ENCODE measurements at places on chromosomes 3 and 15.

GRCh38 chr3:49717959-49718857 lies 1.3 kb downstream of the AMIGO3 start:
- no peak for DNase-seq

DNA sequence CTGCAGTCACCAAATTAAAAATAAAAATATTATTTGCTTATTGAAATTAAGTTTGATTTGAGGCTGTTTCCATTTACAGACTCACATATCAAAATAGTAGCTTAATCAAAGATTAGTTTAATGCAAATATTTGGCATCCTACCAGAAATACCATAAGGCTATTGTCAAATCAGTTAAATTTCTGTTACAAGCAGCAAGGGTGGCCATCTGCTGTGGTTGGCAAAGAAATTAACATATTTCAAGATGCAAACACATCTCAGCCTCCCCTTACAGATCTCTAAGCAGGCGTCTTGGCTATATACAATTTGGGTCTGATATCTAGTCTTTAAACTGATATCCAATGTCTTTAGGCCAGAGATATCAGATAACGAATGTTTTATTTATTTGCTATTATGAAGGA lies 83.2 kb upstream of the NEDD4 start:
- no peak for DNase-seq

GRCh38 chr3:9195390-9195789 lies 54.1 kb downstream of the SRGAP3 start:
- DNase-seq = no peak

GRCh38 chr3:129534428-129535027 lies 6.1 kb downstream of the RHO start:
- DNase-seq = no peak

DNA sequence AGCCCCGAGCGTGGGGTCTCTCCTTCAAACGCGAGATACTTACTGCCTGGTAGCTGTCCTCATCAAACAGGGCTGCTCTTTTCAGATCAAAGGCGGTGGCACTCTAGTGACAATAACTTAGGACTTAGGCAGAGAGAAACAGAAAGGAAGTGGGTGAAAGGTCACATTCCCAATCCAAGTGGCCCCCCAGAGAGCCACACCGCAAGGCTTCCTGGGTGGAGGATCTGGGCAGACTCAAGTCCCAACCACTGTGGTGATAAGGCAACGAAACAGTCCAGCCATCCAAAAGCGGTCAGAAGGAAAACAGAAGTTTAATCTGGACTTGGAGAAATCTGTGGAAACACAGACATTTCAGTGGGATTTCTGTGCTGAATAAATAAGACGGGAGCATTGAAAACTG lies 227.2 kb downstream of the ADAMTS17 start:
- DNase-seq = no peak

DNA sequence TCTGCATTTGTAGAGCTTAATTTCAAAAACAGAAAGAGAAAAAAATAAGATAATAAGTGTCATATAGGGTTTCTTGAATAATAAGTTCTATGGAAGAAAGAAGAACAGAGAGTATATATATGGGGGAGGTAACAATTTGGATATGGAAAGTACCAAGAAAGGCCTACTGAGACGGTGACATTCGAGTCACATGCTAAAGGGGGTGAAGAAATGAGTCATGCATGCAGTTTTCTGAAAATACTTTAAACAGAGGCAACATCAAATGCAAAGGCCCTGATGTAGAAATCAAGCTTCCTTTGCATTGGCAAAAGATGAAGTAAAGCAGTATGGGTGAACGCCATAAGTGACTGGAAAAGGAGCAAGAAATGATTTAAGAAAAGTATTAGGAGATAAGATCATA lies 371.6 kb upstream of the ZNF385D start:
- no peak for DNase-seq

Data from HL-60 (cell line).